Activated CD8-positive, alpha-beta T cell treated with anti-CD3 and anti-CD28 coated beads, Interleukin-2, amount 10 ng/mL, durations not matched to agents 7 days and 5 days (primary cell): ENCODE measurements at places on chromosomes 5 and 9. TPM values are rescaled to one million over a fixed set of nuclear protein-coding genes. Genes with fewer than 3 reads are reported as not detected.

Gene ARHGEF39
- 17.2 TPM for total RNA-seq

Gene OTULINL
- 59.6 TPM for total RNA-seq

Gene ADCY2
- total RNA-seq: not detected

Gene LHX3
- total RNA-seq: 0.16 TPM

Gene KCNN2
- not detected for total RNA-seq

Gene PCDHGA9
- not detected for total RNA-seq

Gene SNCAIP
- total RNA-seq: not detected
